GM19239 (cell line): ENCODE measurements at places on chromosomes 1 and 21.

DNA sequence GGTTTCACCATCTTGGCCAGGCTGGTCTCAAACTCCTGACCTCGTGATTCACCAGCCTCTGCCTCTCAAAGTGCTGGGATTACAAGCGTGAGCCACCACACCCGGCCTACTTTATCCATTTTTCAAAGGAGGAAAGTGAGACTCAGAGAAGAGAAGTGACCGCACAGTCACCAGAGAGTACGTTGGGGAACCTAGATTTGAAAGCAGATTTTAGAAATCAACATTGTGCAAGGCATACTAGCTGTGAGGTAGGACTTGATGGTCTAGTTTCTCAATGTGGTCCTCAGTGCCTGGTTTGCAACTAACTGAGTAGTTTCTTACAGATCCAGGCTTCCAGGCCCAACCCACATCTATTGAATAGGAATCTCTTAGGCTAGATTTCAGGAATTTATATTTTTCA lies 1.7 kb upstream of the PRCC start:
- no peak for DNase-seq

- DNase-seq, result no peak
Observed at GRCh38 chr1:3610527-3611169, 660 bp downstream of the MEGF6 start.

GRCh38 chr21:32246571-32247140 lies 32.2 kb downstream of the MIS18A start:
- DNase-seq, result no peak

DNA sequence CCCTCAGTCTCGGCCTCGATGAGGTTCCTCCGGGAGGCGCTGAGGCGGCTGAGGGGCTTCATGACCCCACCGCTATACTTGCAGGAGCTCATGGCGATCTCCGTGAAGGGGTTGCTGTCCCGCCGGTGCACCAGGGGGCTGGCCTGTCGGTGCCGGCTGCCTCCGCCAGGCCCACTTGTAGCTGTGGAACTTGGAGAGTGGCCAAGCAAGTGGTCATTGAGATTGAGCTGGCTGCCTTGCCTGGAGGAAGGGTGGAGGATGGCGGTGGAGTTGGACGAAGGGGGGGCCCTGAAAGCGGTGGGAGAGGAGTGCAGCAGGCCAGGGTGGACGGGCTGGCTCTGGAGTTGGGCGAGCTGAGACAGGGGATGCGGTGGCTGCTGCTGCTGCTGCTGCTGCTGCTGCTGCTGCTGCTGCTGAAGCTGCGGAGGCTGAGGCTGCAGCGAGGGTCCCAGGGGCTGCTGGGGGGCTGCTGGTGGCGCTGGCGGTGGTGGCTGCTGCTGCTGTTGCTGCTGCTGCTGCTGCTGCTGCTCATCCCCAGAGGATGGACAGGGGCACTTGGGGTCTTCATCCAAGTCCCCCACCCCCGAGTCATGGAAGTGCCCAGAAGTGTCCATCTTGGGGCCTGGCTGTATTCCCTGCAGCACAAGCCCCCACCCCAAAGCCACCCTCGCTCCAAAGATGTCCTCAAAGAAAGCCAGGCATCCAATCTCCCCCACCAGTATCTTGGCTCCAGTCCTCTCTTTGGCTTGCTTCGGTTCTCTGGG lies 548 bp downstream of the KCNN3 start:
- no peak for DNase-seq

DNA sequence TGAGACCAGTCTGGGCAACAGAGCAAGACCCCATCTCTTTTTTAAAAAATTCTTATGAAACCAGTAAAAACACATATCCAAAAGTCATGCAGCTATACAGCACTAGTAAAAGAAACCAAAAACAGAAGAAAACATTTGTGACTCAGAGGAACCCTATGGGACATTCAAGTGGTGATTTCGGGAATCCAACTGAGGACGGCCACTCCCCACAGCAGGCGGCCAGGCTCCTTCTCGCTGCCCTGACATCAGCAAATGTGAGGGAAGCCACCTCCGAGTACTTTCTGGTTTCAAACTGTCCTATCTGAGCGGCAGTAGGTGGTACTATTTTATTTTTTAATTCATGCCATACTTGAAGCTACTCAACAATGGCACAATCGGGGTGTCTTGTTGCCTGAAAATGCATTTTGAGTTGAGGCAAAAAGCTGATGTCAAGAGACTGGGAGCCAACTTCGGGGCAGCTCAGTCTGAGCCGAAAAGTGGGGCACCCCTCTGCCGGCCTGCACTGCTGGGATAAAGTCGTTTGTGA lies 3.3 kb downstream of the SUMO3 start:
- DNase-seq, result no peak

DNA sequence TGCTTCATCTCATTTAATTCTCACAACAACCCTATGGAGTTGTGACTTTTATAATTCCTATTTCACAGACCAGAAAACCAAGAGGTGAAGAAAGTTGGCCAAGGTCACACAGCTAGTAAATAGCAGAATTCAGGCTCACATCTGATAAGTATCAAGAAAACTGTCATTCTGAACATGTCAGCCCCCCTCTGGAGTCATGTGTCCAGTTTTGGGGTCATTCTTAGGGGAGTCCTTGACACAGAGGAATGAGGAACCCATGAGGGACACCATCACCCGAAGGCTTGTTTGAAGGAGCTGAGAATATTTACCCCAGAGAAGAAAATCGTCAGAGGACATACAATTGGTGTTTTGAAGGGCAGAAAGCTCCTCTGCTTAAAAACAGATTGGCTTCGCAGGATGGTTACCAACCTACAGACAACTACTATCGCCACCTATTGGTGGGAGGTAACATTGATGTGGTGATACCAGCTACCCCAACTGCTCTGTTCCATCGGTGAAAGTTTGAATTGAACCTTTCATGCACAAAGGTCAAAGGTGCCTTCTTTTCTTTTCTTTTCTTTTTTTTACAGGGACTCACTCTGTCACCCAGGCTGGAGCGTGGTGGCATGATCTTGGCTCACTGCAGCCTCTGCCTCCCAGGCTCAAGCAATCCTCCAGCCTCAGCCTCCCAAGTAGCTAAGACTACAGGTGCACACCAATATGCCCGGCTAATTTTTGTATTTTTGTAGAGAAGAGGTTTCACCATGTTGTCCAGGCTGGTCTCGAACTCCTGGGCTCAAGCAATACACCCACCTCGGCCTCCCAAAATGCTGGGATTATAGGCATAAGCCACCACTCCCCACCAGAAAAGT lies 31.3 kb downstream of the NCMAP start:
- DNase-seq, result peak; percentile 70

DNA sequence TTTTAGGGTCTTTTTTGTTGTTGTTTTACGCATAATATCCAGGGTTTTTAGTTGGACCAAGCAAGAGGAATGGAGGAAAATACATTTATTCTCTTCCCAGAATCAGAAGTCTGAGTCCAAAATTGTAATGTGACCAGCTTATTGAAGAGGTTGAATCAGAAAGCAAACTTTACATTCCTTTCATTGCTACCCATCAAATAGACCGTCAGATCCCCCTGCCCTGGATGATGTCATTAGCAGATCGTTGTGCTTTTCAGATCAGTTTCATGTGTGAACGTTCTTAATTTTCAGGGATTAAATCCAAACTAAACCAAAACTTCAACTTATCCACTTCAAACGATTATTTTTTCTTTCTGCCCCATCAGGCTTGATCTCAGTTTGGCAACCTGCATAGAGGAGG lies 85.7 kb upstream of the NGF start:
- no peak for DNase-seq

GRCh38 chr1:10710489-10710888 lies 86.0 kb downstream of the CASZ1 start:
- DNase-seq, result no peak

GRCh38 chr1:91383456-91383855 lies 21.2 kb downstream of the HFM1 start:
- no peak for DNase-seq

DNA sequence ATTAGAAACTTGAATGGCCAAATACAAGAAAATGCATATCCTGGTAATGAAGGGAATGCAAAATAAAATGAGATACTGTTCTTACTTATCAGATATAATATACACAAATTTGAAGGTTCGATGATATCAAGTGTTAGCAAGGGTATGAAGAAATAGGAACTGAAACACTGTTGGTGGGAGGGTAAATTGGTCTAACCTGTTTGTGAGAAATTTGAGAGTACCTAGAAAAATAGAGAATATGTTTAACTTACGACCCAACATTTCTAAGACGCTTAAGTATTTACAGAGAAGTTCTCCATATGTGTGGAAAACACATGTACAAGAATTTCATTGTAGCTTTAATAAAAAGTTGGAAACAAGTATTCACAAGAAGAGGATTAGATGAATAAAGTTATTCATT lies 25.9 kb downstream of the ATG4C start:
- DNase-seq, result no peak

- no peak for DNase-seq
Observed at GRCh38 chr1:20609541-20609940, 20.6 kb downstream of the CDA start.

GRCh38 chr1:172383536-172383935 lies 36.9 kb upstream of the C1orf105 start:
- DNase-seq, result no peak

DNA sequence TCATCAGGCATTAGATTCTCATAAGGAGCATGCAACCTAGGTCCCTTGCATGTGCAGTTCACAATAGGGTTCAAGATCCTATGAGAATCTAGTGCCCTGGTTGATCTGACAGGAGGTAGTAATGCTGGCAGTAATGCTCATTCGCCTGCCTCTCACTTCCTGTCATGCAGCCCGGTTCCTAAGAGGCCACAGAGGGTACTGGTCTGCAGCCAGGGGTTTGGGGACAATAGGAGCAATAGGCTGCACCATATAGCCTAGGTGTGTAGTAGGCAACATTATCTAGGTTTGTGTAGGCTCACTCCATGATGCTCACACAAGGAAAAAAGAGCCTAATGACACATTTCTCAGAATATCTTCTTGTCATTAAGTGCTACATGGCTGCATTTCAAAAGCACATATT lies 25.8 kb downstream of the CFHR5 start:
- no peak for DNase-seq

DNA sequence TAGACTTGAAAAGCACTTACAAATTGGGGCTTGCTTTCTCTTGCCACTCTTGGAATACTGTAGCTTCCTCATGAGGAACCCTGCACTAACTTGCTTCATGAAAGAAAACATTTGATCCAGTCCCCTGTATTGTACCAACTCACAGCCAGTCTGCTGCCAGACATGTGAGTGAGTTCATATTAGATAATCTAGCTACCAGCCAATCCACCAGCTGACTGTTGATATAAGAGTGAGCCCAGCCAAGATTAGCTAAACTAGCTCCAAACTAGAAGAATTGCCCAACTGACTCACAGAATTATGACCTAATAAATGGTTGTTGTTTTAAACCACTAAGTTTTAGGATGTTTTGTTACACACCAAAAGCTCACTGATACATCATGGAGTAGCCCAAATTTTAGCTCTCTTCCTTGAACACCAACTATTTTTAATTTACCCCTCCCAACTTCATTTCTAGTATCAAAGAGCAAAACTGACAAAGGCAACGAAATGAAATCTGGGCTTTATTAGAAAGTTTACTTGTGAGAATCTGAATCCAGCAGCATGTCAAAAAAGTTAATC lies 6.6 kb upstream of the RGS8 start:
- DNase-seq, result no peak

DNA sequence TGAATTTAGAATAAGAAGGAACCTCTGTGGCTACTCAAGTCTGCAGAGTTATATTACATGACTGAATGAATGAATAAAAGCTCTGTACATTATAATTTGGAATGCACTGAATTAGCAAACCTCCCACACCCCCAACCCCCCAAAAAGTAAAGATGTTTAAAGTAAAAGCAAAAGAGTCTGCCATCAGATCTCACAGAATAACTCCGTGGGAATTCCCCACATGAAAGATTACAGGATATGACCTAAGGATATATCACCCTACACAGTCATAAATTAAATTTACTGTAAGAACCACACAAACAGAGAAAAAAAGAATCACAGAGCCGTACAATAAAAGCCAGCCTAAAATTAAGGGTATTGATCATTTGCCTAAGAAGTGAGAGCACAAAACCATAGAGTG lies 587.3 kb downstream of the PTPRC start:
- no peak for DNase-seq
